ENCODE measurements at places on chromosomes 2 and 18. TPM values are rescaled to one million over a fixed set of nuclear protein-coding genes. Genes with fewer than 3 reads are reported as not detected.

- H3K27ac ChIP-seq = no peak overlapping the region
- DNase-seq = no peak
Measured at GRCh38 chr2:68784915-68785314, 50.3 kb downstream of the ARHGAP25 start.

- peaks cover 9% of the 10 kb centered on the region for H3K36me3 ChIP-seq
- H3K4me1 ChIP-seq = peaks cover 9% of the 10 kb centered on the region
- no peaks in the 10 kb centered on the region for H3K27me3 ChIP-seq
- no peak within 1 kb of the TSS for H3K4me3 ChIP-seq
- H3K27ac ChIP-seq = no peak within 1 kb of the TSS
Measured at GRCh38 chr2:74147727-74148456, at the start of gene BOLA3. Gene BOLA3, minus strand, starts transcription at chr2:74147912. Its CDS starts 38 bp downstream, at chr2:74147874.

CAB39 gene
- 38.9 TPM for total RNA-seq

CD207 gene
- total RNA-seq = not detected

All from WTC11 (cell line).